ENCODE measurements at places on chromosomes 16 and 17. TPM values are rescaled to one million over a fixed set of nuclear protein-coding genes. Genes with fewer than 3 reads are reported as not detected.

SCIMP gene
- not detected for total RNA-seq

- DNase-seq, result no peak
Observed at GRCh38 chr17:27486741-27487140, 30.5 kb downstream of the KSR1 start.

- no peak for DNase-seq
Observed at GRCh38 chr16:50960517-50961202, 190.4 kb downstream of the SALL1 start.

- peak; percentile 91 for DNase-seq
Observed at GRCh38 chr16:27235055-27235937, 32.0 kb downstream of the KDM8 start.

- peak; percentile 84 for DNase-seq
Observed at GRCh38 chr16:720990-721764, at the start of gene ANTKMT. TSS of gene ANTKMT (plus strand) at chr16:721146. CDS start at chr16:721275, 129 bp downstream.
